ENCODE measurements at places on chromosomes 5 and 9.

- DNase-seq = no peak
Measured at GRCh38 chr5:57698086-57698485, 215.5 kb upstream of the ACTBL2 start.

DNA sequence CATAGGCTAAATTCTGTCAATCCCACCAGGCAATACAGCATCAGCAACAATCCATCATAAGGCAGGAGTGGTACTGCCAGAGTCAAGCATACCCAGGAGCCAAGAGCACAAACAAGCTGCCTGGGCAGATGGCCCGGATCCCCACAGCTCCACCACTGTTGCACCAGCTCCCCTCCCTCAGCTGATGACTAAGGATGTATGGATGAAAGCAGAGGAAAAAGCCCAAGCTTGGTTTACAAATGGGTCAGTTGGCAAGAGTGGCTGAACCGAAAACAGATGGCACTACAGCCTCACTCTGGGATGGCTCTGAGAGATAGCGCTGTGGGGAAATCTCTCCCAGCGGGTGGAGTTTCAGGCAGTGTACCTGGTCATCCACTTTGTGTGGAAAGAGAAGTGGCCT, 29.4 kb downstream of the DROSHA start:
- DNase-seq = no peak

DNA sequence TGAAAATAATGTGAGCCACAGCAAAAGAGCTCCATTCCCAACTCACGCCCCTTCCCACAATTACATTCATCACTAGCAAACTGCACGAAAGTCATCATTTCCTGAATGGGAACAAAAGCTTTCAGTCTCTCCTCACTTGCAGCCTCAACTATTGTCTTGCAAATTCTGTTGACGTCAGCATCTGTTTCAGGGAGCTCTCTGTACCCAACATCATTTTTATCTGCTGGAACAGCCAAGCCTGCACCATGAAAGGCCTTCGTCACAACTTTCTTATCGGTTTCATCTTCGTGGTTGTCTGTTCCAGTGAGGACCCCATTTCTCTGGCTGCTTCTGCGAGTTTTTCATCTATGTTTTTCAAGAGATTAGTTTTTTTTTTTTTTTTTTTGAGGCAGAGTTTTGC, 14.3 kb upstream of the RNF130 start:
- DNase-seq = no peak

- no peak for DNase-seq
Measured at GRCh38 chr5:14594378-14595074, 12.9 kb downstream of the OTULINL start.

GRCh38 chr9:111683392-111683791, 22.0 kb downstream of the GNG10 start:
- DNase-seq = no peak

DNA sequence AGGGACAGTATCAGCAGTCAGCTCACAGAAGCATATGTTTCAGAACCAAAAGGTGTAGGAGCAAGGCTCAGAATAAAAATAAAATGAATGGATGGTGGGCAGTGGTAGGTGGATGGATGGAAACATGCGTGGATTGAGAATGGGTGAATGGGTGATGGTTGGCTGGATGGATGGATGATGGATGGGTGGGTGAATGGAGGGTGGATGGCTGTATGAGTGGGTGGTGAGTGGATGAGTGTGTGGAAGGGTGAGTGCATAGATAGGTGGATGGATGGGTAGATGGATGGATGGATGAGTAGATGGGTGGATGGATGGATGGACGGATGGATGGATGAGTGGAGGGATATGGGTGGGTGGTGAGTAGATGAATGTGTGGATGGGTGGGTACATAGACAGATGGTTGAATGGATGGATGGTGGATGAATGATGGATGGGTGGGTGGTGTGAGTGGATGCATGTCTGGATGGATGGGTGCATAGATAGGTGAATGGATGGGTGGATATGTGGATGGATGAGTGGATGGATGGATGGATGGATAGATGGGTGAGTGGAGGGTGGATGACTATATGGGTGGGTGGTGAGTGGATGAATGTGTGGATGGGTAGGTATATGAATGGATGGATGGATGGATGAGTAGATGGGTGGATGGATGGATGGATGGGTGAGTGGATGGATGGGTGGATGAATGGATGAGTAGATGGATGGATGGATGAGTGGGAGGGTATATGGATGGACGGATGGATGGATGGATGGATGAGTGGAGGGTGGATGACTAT, 164.2 kb downstream of the C9orf50 start:
- no peak for DNase-seq

- peak; percentile 34 for DNase-seq
Measured at GRCh38 chr5:51468196-51468595, 84.9 kb downstream of the ISL1 start.

GRCh38 chr5:1668141-1668721, 131.4 kb downstream of the MRPL36 start:
- no peak for DNase-seq

- no peak for DNase-seq
Measured at GRCh38 chr5:80041527-80041926, 6.4 kb downstream of the THBS4 start.

DNA sequence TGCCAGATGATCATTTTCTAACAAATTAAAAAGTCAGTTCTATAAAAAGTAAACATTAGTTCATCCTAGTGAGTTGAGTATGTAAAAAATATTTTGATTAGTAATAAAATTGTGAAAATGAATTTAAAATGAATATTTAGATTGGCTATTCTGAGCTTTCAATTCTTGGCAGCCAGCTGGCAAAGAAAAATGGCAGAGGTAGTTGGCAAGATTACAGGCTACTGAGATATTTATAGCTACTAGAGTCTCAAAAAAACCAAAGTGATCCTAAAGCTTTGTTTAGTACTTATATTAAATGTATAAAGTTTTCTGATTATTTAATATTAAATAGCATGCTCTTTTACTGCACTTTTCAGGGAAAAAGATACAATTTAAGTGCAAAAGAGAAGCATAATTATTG, 25.0 kb downstream of the SGTB start:
- DNase-seq = no peak

GRCh38 chr9:125431741-125432271, 170.2 kb downstream of the GAPVD1 start:
- no peak for DNase-seq

- DNase-seq = no peak
Measured at GRCh38 chr5:1840741-1841521, 39.7 kb downstream of the NDUFS6 start.

DNA sequence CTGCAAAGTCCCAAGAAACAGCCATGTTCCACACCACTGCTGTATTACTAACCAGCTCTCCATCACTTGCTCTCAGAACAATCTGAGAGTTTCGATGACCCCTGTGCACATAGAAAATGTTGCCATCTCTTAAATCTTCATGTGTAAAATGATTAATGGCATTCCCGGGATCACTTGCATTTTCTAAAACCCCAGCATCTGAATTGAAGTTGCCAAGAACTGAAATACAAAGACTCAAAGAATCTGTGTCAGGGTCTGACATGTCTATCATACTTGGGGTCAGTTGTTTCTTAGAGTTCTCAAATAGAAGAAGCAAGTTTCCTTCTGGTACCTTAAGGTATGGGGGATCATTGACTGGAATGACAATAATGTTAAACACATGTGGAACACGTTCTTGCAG, 115.1 kb downstream of the ESM1 start:
- no peak for DNase-seq

DNA sequence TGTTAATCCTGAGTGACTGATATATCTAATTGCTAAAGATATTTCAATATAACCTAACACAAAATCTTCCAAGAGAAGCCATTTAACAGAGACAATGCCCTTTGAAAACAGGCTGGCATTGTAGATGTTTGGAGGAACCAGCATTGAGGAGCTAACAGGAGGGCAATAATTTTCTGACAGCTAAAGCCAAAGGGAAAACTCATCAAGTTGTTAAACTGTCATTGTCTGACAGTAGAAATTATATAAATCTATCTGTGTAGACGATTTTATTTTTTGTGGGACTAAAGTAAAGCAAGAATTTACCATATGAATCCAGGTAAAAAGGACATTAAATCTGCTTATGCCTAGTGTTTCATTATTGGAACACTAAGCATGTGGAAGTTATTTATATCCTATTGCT, 500.2 kb upstream of the NMUR2 start:
- DNase-seq = no peak

DNA sequence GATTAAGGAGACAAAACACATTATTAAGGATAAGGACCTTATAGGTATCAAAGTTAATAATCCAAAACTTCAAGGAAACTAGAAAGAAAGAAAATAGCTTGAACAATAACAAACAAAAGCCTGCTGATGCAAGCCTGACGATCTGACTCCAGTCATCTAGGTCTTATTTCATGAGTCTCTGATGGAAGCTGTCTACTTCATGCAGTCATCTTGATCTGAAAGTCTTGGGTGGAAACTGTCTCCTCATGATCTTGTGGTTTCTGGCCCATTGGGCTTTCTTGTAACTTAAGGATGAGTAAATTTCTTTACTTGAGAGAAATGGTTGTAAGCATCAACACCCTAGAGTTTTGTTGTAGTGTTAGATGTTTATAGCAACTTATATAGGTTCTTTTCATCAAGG, 20.6 kb upstream of the PSIP1 start:
- no peak for DNase-seq

- no peak for DNase-seq
Measured at GRCh38 chr9:78010445-78010844, 21.2 kb downstream of the GNAQ start.

GRCh38 chr5:75052192-75053053, at the start of gene GCNT4:
Gene GCNT4, minus strand, starts transcription at chr5:75052558. Its CDS starts 22,521 bp downstream, at chr5:75030037.
- DNase-seq = peak; percentile 28

- DNase-seq = no peak
Measured at GRCh38 chr9:107541523-107541922, 52.0 kb upstream of the KLF4 start.

DNA sequence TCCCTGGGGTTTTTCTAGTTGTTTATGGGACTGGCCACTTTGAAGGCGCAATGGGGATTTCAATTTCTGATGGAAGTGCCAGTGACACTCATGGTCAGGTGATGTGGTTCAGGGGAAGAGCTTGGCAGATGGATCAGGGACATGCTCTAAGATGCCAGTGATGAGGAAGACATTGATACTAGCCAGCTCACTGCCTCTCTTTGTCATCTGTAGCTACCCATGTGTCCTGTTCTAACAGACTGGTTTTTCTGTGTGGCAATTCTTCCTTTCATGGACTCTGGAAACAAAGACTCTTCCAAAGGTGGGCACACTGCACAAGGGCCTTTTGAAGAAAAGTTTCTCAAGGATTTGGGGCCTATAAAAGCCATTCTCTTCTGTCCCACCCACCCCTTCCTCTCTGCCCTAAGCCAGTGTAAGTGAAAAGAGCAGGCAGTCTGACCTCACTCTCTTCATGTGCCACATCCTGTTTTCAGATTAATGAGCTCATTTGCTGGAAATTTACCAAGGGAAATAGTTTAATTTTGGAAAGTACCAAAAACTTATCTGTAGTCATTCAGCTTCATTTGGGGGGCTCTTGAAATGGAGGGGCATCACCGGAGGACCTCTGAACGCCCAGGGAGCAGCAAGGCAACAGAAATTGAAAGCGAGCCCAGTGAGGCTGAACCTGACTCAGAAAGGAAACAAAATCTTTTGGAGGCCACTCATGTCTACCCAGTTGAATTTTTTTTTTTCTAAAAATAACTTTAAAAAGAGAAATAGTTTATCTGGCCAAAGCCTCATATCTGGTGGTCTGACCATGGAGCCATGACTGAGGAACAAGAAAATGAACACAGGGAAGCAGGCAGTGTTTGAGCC, 4.9 kb upstream of the TRAF1 start:
- DNase-seq = peak; percentile 32

GRCh38 chr5:92353107-92354030, 970.3 kb upstream of the ARRDC3 start:
- peak; percentile 75 for DNase-seq

GRCh38 chr5:72179028-72179815, 71.9 kb downstream of the MAP1B start:
- DNase-seq = peak; percentile 85

- DNase-seq = no peak
Measured at GRCh38 chr5:5767286-5767928, 344.9 kb downstream of the ICE1 start.

DNA sequence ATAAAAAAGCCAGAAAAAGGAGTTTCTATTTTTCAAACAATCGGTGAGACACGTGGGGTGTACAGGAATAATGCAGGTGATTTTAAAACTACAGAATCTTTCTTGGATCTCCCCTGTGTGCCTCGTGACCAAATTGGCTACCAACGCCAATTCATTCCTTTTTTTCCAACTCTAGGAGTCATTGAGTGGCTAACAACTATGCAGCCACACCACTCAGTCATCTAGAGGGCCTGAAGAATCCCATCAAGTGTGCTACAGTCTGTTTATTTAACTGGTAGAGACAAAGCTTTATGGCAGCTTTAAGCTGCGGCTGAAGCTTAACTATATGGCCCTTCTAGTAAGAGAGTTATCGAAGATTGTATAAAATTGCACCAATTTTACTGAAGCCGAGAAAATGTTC, 113.1 kb upstream of the NIPBL start:
- no peak for DNase-seq
